ENCODE measurements at places on chromosomes 5 and 9. TPM values are rescaled to one million over a fixed set of nuclear protein-coding genes. Genes with fewer than 3 reads are reported as not detected.

The ALDH1A1 gene
- 85.9 TPM for total RNA-seq

The MAST4 gene
- total RNA-seq: 19.9 TPM

DNA sequence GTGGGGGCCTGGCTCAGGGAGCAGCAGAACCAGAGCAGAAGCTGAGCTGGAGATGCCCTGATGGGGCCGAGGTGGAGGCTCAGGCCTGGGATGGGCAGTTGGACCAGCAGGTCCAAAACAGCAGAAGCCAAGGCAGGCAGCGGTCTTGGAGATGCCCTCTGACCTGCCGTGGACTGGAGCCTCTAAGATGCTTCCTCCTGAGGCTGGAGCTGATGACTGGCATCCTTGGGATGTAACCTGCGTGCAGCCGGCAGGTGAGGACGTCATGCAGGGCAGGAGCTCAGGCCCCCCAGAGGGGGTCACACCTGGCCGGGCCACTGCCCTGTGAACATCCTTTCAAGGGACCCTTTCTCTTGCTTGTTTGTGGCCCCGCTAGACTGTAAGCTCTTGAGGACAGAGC is 162.0 kb downstream of the RGS3 start:
- DNase-seq: no peak

DNA sequence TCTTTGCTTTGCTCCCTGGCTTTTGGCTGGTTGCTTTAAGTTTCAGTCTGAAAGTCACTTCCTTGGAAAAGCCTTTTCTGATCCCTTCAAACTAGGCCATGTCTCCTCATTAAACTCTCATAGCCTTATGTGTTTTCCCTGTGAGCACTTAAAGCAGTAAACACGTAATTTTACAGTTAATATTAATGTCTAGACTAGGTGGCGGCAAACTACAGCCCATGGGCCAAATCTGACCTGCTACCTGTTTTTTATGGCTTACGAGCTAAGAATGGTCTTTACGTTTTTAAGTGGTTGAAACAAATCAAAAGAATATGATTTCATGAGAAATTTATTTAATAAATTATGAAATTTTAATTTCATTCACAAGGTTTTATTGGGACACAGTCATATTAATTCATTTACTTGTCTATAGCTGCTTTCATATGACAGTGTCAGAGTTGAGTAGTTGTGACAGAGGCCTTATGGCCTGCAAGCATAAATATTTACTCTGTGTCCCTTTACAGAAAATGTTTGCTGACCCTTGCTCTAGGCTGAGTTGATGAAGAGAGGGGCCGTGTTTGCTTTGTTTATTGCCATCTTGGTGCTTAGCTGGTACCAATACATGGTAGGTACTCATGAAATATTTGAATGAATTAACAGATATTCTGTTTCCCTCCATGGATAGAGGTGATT is 7.4 kb downstream of the SLC44A1 start:
- DNase-seq: no peak

GRCh38 chr9:130957451-130958203 is 18.6 kb upstream of the FIBCD1 start:
- no peak for DNase-seq

- no peak for DNase-seq
Measured at GRCh38 chr5:180975338-180975737, 13.3 kb upstream of the BTNL3 start.

All from hematopoietic multipotent progenitor cell (in vitro differentiated cells).